ENCODE measurements at places on chromosomes 3 and 15. TPM values are rescaled to one million over a fixed set of nuclear protein-coding genes. Genes with fewer than 3 reads are reported as not detected.

Gene GOLGA6D
- not detected for total RNA-seq

DNA sequence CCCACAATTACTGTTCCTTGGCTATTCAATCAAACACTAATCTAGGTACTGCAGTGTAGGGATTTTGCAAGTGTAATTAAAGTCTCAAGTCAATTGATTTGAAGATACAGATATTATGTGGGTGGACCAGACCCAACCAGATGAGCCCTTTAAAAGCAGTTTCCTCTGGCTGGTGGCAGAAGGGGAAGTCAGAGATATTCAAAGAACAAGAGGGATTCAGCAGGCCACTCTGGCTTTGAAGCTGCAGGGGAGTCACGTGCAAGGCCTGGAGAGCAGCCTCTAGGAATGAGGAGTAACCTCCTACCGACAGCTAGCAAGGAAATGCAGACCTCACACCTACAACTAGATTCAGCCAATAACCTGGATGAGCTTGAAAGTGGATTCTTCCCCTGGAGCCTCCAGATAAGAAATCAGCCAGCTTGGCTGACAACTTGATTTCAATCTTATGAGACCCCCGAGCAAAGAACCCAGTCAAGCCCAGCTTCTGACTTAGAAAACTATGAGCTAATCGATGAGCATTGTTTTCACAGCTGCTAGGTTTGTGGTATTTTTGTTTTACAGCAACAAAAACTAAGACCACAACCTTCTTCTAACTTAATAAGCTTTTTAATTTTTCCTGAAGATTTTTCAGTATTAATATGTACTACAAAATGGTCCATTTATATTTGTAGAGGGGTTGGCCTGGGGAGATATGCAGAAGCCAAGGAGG, 13.4 kb downstream of the HACD2 start:
- H3K27ac ChIP-seq, result no peak overlapping the region
- no peaks in the 10 kb centered on the region for H3K36me3 ChIP-seq
- DNase-seq, result no peak
- H3K4me3 ChIP-seq, result no peak overlapping the region
- no peaks in the 10 kb centered on the region for H3K27me3 ChIP-seq

Gene NR1I2
- not detected for total RNA-seq

DNA sequence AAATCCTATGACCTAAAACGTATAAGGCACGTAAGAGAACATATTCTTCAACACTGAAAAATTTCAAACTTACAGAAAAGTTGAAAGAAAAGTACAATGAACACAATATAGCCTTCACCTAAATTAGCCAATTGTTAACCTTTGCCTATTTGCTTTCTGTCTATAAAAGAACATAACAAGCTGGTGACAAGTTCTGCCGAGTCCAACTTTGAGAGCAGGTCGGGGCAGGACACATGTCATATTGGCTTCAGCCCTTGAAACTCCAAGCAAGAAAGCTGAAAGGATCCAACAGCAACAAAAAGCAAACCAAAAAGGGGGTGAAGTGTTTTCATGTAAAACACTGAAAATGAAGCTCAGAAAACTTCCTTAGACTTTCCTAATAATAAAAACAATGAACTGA, 59.1 kb downstream of the TBC1D2B start:
- no peak for DNase-seq
- no peak overlapping the region for H3K4me3 ChIP-seq
- peaks cover 8% of the 10 kb centered on the region for H3K4me1 ChIP-seq

DNA sequence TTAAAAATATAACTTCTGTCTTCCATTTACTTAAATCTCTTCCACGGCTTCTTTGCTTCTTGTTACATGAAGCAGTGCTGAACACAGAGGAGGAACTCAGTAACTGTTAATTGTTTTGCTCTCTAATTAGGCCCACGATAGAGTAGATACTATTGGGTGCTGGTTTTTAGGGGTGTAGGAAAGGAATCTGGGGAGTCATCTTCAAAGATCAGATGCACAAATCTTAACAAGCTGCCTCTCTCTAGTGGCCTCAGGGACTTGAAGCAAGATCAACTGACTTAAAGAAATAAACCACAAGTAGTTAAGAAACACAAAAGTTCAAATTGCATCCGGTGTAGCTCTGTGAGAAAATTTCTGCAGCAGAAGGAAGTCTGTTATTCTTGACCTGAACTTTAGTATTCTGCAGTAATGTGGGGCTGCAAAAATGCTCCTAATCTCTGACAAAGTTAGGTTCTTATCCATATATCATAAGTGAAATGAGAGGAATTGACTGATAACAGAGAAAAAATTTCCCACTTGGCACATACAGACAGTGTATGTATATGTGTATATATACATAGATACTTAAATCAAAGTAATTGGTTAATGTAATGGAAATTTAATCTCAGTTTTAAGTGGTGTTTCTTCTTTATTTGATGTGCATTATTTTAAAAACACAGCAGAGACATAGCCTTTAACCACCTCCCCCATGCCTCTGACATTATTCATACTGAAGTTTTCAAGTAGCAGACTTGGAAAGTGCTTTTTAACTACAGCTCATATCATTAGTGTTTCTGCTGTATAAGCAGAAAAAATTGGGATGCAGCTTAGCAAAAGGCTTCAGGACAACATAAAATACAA, 51.8 kb downstream of the CHST2 start:
- no peak for DNase-seq
- H3K4me1 ChIP-seq, result peaks cover 5% of the 10 kb centered on the region
- H3K27me3 ChIP-seq, result no peaks in the 10 kb centered on the region
- H3K36me3 ChIP-seq, result no peaks in the 10 kb centered on the region
- no peak overlapping the region for H3K4me3 ChIP-seq

GRCh38 chr3:161766331-161766730, 269.7 kb downstream of the OTOL1 start:
- H3K4me1 ChIP-seq, result no peaks in the 10 kb centered on the region
- no peaks in the 10 kb centered on the region for H3K36me3 ChIP-seq
- no peaks in the 10 kb centered on the region for H3K27me3 ChIP-seq
